Esophagus mucosa (tissue), 1 donor: ENCODE measurements at places on chromosomes 7 and 10. TPM values are rescaled to one million over a fixed set of nuclear protein-coding genes. Genes with fewer than 3 reads are reported as not detected.

- no peak for ATAC-seq
These were observed 137.4 kb upstream of the AKR1E2 start for GRCh38 chr10:4688601-4689000.

- peak; percentile 29 for ATAC-seq
These were observed 26.2 kb downstream of the ABLIM1 start for GRCh38 chr10:114631666-114632417.

The HNRNPF gene
- total RNA-seq, result 170 TPM

GRCh38 chr7:46133751-46134150 is 212.7 kb upstream of the IGFBP3 start:
- no peak for ATAC-seq

The SEMA3E gene
- total RNA-seq, result 0.44 TPM

- no peak for ATAC-seq
These were observed 36.5 kb upstream of the JAZF1 start for GRCh38 chr7:28217143-28217542.

DNA sequence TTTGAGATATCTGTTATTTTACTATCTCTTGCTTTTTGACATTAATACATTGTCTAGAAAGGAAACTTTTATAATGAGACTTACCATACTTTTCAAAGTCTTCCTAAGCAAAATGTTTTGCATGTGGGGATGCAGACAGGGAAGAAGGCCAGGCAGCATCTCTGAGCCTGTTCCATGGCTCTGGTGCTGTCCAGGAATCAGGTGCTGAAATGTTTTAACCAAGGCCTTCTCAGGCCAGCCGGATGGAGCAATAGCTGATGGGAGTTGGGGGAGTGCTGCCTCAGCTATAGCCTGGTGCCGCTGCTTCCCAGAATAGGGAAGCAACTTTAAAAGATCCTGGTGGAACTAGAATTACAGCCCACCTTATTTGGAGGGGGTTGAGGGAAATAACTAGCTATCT is 38.5 kb downstream of the CRTAC1 start:
- ATAC-seq, result no peak

DNA sequence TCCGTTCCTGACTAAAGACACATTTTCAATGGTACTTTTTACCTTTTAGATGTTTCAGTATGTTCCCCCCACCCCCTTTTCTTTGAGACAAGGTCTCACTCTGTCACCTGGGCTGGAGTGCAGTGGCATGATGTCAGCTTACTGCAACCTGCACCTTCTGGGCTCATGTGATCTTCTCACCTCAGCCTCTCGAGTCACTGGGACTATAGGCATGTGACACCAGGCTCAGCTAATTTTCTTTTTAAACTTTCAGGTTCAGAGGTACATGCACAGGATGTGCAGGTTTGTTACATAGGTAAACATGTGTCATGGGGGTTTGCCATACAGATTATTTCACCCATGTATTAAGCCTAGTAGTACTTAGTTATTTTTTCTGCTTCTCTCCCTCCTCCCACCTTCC is 99.3 kb upstream of the RPA3 start:
- ATAC-seq, result no peak

DNA sequence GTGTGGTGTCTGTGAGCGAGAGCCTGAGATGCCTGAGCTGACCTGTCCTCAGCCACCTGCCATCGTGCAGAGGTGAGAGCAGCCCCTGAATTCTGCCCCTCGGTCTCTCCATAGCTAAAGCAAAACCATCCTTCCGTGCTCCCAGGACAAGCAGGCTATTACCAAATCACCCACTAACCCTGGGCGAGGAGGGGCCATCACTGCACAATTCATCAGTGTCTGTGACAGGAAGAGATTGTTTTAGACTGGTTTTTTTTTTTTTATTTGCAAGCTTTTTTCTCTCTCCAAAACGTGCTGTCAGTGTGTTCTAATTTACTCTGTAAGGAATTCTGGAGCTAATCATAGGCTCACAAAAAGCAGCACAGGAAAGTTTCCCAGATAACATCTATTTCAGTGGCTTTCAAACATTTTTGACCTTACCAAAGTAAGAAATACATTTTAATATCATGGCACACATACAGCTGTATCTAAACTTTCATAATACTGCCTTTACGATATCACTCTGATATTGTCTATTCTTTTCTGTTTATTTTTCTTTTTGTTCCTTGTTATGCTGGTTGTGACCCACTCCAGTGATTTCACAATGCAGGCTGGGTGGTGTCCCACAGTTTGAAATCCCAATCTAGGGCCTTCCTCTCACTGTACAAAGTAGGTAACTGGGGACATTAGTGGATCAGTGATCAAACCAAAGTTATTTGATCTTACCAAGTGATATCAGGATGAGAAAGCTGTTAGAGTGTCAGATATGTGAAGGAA is 62.8 kb downstream of the EGFR start:
- ATAC-seq, result no peak

The VIPR2 gene
- total RNA-seq, result 0.04 TPM

GRCh38 chr10:125462845-125463244 is 220.1 kb downstream of the TEX36 start:
- ATAC-seq, result no peak

DNA sequence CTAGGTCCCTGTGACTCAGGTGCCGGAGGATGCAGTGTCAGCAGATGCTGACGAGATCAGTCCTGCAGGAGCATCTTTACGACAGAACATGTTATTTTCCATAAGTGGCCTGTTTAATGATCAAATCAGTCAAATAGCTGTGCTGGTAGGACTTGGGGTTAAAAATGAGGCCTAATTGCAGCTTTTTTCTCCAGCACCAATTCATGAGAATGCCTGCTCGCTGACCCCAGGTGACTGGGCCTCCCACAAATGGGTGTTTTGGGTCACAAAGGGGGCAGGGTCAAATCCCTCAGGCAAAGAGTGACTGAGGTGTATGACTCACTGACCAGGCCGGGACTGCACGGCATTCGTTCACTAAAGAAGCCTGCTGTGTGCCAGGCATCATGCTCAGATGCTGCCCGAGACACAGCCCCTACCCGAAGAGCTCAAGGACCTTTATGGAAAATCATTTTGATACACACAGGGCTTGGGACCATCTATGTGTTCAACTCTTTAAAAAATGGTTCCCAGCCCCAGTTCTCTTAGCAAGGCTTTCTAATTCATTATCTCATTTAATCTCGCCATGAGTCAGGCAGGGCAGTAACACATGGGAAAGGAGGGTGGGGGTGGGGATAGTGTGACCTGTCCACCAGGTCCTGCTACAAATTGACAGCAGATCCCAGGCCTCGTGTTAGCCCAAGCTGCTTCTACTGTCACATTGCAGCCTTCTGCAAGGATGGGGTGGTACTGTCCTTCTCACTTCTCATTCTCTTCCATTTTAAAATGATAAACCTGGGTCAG is 21.1 kb downstream of the ZNF775 start:
- peak; percentile 71 for ATAC-seq
